ENCODE measurements at places on chromosomes 3 and 15. TPM values are rescaled to one million over a fixed set of nuclear protein-coding genes. Genes with fewer than 3 reads are reported as not detected.

MCTP2 gene
- total RNA-seq: 6.4 TPM

DNA sequence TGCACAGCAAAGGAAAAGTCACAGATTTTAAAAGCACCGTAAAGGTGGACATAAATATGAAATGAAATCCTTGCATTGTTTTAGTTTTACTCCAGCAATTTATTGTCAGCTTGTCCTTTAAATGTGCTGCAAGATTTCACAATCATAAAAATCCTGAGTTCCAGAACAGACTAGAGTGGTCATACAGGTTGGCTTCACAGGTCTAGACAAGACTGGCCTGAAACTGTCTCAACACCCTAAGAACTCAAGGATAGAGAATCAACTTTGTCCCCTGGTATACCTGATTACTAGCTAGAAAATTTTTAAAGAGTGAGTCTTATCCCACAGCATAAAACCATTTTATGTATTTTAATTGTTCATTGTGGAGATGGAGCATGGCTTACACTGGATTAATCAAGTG is 521.7 kb upstream of the MCTP2 start:
- DNase-seq: no peak

- DNase-seq: no peak
Observed at GRCh38 chr15:90889736-90890456, 5.6 kb downstream of the FES start.

GRCh38 chr15:69626095-69627066 is 173.8 kb downstream of the RPLP1 start:
- DNase-seq: no peak

ELL3 gene
- total RNA-seq: 0.99 TPM

DNA sequence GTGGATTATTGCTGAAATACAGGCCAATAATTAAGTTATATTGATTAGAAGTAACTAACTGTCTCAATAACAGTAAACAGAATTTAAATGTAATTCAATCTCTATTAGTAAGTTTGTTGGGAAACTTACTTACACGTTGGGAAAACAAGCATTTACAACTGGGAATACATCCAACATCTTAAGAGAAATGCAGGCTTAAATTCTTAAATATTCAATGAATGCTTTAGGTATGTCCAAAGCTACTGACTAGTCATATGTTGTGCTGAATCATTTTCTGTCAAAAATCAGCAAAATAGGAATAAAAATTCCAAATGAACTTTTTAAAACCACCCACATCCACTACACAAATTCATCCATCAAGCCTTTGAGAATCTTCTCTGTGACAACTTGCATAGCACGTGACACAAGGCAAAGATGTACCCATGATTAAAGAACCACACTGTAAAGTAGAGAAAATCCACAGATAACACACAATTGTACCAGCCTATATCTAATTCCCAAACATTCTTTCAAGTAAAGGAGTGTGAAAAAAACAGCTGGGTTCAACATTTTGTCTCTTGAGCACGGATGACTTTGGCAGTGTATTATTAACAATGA is 60.0 kb downstream of the NMNAT3 start:
- DNase-seq: no peak

All from CD4-positive, CD25-positive, alpha-beta regulatory T cell (primary cell).